GOT3 (cell line): ENCODE measurements at places on chromosomes 4 and X.

DNA sequence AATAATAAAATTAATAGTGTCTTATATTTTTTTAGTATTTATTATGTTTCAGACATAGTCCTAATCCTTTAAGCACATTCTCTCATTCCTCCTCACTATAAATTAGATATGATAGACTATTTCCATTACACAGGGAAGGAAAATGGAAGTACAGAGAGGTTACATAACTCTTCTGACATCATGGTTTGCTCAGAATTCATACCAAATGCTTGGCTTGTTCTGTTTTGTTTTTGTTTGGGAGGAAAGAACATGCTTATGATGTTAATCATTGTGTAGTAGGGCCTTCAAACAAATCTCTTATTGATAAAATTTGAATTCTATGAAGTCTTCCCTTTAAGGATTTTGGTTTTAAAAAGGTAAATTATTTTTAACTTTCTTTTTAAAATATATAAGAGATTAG, 59.5 kb downstream of the RXFP1 start:
- DNase-seq = no peak

- DNase-seq = no peak
Measured at GRCh38 chr4:93834249-93835066, 5.9 kb downstream of the ATOH1 start.

GRCh38 chrX:141278306-141278705, 36.0 kb upstream of the SPANXC start:
- DNase-seq = no peak

DNA sequence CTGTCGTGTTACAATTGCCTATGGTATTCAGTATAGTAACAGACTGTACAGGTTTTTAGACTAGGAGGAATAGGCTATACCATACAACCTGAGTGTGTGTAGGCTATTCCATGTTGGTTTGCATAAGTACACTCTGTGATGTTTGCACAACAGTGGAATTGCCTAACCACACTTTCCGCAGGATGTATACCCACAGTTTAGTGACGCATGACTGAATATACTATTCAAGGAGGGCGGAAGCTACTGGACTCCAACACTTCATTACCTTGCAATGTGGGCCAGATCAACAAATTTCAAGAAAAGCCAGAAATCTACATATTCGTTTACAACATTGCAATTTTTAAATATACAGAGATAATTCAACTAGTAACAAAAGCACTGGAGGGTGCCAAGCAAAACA, 317.2 kb downstream of the PDGFC start:
- no peak for DNase-seq

GRCh38 chr4:148141501-148141900, 300.7 kb downstream of the NR3C2 start:
- no peak for DNase-seq

- DNase-seq = no peak
Measured at GRCh38 chr4:20017070-20017776, 234.5 kb upstream of the SLIT2 start.

GRCh38 chr4:176262243-176262642, 6.8 kb downstream of the ASB5 start:
- DNase-seq = no peak

DNA sequence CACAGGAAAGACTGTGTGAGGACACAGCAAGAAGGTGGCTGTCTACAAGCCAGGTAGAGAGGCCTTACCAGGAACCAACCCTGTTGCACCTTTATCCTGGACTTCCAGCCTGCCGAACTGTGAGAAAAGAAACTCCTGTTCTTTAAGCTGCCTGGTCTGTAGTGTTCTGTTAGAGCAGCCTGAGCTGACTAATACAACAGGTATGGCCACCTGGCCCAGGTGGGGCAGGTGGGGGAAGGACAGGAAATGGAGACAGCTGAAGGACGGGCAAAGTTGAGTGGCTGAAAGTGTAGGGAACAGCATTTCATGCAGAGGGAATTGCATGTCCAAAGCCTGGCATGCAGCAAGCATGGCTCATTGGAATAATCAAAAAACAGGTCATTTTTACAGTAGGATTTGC, 35.1 kb downstream of the CYTL1 start:
- no peak for DNase-seq

DNA sequence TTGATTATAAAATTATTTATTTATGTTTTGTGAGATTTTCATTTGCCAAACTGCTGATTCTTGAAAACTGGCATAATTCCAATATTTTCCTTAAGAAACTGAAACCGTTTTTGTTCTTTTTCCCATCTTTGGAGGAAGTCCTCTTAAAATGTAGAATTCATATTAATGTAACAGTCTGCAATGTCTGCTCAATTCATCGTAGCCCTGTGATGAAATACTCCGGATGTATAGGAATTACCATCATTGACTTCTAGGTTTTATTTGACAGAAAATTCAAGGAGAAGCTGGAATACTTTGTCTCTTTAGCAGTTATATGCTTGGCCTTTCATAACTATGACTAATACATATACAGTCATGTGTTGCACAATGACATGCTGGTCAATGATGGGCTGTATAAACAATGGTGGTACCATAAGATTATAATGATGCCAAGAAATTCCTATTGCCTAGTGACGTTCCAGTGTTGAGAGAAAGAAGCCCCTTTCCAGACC, 185.0 kb upstream of the GPRIN3 start:
- no peak for DNase-seq

DNA sequence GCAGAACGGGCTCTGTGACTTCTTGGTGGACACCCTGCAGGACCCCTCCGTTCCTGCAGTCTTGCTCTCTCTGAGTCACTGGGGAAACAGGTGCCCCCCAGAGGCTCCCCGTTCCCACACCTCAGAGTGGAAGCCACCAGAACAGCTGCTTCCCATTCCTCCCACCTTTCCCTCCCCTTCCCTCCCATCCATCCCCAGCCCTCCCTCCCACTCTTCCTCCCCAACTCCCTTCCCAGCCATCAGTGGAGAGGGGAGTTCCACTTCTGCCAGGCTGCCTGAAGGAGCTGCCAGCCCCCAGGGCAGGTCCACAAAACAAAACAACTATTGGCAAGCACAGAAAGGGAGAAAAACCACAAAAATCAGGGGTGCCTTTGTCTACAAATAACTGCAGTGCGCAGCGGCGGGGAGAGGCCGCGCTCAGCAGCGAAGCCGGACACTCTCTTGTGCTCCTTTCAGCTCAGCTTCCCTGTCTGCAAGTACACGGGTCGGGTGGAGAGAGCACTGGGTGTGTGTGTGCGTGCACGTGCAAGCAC, 8.1 kb downstream of the SSR4 start:
- DNase-seq = no peak

- DNase-seq = no peak
Measured at GRCh38 chr4:185881430-185881829, 69.4 kb upstream of the SORBS2 start.

DNA sequence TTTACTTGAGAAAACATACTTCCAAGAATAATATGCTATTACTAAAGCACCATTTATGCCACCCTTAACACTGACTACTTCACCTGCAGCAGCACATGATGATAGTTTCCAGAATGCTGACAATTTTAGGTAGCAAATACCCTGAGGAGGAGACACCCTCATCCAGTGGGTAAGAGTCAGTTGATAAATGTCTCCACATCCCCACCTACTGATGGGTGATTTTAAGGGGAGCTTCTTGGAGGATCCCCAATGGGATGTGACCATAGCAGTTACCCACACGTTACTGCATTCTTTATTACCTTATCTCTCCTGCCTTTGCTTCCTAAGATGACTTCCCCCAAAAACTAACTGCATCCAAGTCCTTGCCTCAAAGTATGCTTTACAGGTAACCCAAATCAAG, 131.2 kb upstream of the SMARCAD1 start:
- DNase-seq = no peak

DNA sequence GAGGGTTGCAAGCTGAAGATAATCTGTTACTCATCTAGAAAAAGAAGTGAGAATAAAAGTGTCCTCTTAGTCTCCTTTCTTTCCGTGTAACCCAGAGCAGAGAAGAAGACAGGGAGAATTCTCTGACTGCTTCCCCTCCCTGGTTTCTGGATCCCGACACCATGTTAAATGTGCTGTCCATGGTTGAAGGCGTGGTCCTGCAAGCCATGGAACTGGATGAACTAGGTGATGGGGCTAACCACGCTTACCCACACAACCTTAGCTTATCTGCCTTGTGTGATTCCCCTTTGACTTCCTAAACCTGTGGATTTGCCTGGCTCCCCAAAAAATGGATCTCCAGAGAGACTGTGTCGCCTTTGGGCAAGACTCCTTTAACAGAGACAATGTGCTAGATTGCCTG, 907.6 kb downstream of the FSTL5 start:
- DNase-seq = no peak

GRCh38 chr4:55947254-55947882, 1.4 kb upstream of the CEP135 start:
- DNase-seq = no peak

DNA sequence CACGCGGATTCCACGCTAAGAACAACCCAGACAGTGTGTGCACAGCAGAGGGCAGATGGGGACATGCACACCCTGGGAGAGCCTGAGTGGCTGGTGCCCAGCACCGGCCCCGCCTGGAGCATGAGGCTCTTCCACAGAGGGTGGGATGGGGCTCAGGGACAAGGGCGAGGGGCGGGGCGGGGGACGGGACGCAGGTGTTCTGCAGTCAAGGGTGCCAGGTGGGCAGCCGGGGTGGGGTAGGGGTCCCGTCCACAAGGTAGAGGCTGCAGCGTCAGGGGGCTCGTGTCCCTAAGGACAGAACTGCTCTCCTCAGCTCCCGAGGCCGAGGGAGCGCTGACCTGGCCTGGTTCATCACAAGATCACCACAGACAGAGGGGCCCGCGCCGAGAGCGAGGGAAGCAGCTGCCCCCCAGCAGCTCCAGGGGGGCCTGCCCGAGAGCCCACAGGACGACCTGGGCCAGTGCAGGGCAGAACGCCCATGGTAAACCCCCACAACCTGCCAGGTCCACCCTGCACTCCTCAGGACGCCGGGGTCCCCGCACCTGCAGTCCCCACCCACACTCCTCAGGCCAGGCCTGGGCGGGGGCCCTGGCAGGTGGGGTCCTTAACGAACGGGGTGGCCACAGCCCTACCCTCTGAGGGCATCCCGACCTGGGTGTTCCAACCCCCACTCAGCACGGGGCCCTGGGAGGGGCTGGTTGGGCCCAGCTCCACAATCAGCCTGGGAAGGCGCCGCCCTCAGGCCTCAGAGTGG, 26.7 kb downstream of the CTBP1 start:
- no peak for DNase-seq

DNA sequence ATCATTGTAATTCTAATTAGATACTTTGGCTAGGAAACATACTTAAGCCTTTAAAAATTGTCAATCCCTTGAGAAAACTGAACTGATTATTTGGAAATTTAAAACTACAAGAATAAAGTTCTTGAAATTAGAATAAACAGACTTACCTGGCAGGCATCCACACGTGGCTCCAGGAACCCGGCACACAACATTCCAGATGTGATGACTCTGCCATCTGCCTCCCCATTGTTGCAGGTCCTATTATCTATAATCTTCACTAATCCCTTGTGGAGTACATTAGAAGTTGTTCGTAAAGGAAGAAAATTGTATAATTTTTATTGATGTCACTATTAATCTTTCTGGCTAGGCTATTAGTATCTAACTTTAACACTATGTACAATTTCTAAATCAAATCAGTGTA, 16.2 kb upstream of the GNRHR start:
- no peak for DNase-seq

DNA sequence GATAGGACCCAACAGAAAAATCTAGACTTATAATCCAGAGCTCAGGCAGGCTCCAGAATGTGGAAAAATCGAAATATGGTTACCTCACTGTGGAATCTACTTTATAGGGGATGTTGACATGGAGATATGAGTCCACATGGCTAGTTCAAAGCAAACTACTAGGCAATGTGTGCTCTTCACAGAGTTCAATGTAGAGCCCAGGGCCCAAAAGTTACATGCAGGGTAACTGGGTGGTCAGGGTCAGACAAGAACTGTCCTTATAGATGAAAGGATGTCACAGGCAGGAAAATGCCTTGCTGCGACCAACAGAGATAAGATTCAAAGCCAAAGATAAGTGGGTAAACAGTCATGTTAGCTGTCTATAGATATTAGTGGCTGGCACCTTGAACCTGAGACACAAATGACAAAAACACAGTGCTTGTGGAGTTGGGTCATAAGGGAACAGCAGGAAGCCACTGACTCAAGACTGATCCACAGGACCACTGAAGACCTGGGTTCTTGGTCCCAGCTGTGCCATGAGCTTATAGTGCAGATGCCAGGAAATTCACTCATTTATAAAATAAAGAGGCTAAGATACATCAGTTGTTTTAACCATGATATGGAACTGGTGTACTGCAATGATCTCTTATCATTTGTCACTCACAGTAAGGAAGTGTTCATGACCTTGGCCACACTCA, 101.7 kb upstream of the MBNL3 start:
- DNase-seq = no peak

- no peak for DNase-seq
Measured at GRCh38 chr4:145951931-145952330, 13.3 kb upstream of the ZNF827 start.

DNA sequence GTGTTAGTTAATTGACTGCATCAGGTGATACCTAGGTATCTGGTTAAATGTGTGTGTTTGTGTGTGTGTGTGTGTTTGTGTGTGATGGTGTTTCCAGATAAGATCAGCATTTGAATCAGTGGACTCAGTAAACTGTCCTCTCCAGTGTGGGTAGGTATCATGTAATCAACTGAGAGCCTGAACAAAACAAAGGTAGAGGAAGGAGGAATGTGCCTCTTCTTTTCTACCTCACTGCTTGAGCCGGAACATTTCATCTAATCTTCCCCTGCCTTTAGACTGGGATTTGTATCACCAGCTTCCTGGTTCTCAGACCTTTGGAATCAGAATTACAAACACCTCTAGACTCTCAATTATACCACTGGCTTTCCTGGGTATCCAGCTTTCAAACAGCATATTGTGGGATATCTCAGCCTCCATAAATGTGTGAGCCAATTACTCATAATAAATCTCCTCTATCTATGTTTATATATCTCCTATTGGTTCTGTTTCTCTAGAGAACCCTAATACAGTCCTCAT, 120.5 kb downstream of the TBCK start:
- no peak for DNase-seq

DNA sequence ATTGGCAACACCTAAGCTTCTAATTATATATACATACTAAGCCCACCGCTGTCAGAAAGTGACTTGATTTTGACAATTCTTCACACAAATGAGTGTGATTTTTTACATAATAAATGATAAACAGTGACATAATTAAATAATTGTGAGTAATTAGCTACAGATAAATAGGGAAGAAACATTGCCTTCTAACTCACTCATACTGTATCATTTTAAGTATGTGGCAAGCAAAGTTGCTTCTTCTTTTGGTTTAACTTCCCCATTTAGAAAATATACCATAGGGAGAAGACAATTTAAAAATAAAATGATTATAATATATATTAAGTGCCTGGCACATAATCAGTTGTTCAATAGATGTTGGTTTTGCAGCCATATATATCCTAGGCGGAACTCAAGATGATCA, 644.2 kb downstream of the FSTL5 start:
- DNase-seq = no peak

- no peak for DNase-seq
Measured at GRCh38 chr4:99853999-99854398, 37.4 kb downstream of the DAPP1 start.

DNA sequence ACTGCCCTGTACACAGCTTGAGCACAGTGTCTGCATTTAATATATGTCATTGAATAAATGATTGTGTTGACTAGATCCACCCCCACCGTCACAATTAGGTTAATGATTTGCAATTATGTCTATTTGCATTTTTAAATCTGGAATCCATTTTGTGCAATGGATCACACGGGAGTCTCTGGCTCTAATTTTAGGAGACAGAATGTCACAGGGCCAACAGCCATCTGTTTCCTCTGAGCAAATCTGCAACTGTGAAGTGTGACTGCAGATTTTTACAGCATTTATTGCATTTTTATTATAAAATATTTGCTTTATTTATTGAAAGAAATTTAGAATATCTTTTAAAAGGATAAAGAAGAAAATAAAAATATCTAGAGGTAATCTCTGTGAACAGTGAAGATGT, 316.8 kb downstream of the HS3ST1 start:
- DNase-seq = no peak
